ENCODE measurements at places on chromosomes 5 and 9. TPM values are rescaled to one million over a fixed set of nuclear protein-coding genes. Genes with fewer than 3 reads are reported as not detected.

GRCh38 chr9:840343-840742, 1.2 kb upstream of the DMRT1 start:
- no peak for DNase-seq

GRCh38 chr9:132769906-132770769, 99.9 kb downstream of the GTF3C4 start:
- DNase-seq: peak; percentile 78

DNA sequence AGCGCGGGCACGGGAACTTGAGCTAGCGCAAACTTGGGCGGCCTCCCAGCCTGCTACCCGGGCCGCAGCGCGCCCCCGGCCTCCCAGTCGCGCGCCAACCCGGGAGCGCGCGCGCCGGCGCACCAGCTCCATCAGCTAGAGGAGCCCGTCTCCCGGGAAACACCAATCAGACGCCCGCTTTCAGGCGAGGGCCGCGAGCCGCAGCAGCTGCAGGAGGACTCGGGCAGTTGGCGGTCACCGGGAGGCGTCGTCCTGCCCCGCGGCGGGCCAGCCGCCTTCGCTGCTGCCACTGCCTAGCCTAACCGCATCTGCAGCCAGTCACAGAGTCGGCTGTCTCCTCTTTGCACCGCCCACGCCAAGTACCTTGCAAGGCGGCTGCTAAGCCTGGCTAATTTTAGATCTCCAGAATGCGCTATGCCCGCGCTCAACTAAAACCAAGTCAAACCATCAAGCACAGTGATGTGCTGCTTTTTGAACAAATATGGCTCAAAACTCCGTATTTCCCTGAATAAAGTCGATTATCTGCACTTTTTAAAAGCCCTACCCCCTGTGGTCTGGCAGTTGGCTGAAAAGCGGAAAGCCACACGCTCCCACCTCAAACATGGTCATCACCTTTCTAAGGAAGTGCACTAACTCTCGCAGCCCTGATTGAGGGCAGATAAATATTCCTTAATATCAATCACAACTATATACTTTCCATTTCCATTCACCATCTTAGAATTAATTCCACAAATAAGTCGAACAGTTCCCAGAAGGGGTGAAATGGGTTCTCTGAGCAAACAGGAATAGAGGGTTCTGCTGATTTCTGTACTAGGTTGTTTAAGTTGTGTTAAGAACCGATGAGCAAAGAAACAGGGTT, 221.8 kb downstream of the MEF2C start:
- DNase-seq: no peak

GRCh38 chr9:92480986-92481633, 1.2 kb downstream of the ASPN start:
- no peak for DNase-seq

DNA sequence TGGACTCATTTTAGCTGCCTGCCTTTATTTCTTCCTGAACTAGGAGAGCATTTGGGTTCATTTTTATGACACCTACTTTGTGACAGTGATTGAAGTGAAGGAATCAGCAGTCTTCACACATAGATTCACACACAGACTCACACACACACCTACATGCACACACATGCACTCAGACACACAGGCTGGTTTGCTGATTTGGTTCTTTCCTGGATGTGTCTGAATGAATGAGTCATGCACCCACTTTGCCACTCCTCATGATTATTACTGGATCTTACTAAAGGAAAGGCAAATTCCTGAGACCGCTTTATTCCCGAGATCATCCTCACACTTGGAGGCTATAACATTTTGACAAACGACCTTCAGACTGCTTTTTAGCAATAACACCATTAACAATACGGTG, 529.5 kb downstream of the AGTPBP1 start:
- no peak for DNase-seq

GRCh38 chr5:176534640-176535039, 2.6 kb downstream of the RNF44 start:
- no peak for DNase-seq

- no peak for DNase-seq
Observed at GRCh38 chr9:123541411-123541810, 185.4 kb downstream of the CRB2 start.

SMU1 gene
- 26.0 TPM for total RNA-seq

DNA sequence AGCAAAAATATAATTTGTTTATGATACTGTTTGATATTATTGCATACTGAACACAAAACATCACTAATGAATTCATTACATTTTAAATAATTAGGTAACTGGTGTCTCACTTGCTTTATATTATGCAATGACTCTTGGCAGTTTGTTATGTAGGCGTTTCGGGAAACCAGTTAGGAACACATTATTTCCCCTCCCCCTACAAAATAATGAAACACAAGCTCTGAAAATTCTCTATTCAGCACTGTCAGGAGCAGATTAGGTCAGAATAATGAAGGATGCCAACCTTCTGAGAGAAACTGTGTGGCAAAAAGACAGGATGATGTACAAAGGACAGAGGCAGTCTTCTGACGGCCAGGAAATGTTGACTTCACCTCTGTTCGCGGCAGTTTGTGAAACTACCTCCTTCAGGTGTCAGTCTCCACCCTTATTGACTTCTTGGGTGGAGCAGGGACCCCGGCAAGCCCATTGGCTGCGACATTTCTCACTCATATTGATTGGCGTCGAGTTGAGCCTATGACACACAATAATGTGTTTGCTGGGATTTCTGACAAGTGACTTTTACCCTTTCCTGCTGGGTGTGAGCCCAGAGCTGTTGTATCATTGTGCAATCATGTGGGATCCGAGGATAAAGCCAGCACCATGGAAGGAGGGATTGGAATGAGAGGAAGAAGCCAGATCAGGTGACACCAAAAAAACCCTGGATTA, 33.9 kb downstream of the SH3PXD2B start:
- DNase-seq: no peak

Data from H1 (cell line).